ENCODE measurements at places on chromosomes 6 and 20.

DNA sequence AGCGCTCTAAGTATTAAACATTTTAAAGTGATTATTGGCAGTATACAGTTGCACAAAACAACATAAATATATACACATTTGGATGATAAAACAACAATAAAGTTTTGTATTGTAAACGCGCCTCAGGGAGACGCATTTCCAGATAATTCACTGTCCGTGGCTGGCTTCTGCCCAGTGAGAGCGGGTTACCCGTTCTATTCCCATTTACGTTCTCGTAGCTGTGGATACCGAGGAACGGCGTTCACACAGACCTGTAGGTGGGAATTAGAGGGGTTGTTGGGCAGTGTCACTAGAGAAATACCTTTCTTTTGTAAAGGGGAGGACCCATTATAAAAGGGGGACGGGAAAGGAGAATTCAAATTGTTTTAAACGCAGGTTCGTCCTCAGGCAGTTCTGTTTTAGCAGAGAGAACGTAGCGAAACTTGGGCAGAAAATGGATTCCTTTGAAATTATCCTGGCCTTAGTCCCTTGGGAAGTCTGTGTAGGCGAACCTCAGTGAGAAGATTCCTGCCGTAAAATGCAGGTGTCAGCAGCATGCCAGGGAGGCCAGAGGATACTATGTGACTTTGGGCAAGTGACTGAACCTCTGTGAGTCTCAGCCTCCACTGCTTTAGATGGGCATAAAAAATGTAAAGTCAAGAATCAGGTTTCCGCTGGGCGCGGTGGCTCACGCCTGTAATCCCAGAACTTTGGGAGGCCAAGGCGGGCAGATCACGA is 756 bp downstream of the MTG2 start:
- no peak for DNase-seq

GRCh38 chr6:117624869-117625481 is 22.7 kb upstream of the GOPC start:
- no peak for DNase-seq

DNA sequence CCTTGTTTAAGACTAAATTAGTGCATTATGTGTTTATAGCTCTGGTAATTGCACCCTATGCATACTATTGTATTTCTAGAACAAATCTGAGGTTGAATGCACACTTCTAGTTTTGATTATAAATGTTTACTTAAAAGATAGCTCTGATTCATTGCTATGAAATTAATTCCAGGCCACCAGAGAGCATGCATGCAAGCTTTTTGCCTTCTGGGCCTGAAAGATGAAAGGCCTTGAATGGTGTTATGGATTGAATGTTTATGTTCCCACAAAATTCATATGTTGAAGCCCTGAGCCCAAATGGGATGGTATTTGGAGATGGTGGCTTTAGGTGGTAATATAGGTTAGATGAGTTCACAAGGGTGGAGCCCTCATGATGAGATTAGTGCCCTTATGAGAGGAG is 695.0 kb upstream of the MAP3K7 start:
- DNase-seq = no peak

DNA sequence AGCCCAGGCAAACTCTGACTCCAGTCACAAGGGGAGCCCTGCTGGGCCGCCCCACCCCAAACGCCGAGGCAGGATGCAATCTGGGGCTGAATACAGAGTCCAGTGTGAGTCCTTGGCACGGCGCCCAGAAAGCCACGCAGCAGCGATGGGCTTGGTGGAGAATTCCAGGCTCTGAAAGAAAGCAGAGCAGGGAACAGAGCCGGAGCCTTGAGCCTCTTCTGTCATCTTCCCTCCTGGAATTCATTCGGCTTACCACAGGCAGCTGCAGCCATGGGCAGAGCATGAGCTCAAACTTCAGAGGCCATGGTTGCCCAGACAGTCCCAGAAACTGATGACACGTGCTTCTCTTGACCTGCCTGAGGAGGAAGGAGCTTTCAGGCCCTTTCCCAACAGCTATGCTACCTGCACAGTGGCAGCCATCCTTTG is 441.1 kb upstream of the JARID2 start:
- no peak for DNase-seq

DNA sequence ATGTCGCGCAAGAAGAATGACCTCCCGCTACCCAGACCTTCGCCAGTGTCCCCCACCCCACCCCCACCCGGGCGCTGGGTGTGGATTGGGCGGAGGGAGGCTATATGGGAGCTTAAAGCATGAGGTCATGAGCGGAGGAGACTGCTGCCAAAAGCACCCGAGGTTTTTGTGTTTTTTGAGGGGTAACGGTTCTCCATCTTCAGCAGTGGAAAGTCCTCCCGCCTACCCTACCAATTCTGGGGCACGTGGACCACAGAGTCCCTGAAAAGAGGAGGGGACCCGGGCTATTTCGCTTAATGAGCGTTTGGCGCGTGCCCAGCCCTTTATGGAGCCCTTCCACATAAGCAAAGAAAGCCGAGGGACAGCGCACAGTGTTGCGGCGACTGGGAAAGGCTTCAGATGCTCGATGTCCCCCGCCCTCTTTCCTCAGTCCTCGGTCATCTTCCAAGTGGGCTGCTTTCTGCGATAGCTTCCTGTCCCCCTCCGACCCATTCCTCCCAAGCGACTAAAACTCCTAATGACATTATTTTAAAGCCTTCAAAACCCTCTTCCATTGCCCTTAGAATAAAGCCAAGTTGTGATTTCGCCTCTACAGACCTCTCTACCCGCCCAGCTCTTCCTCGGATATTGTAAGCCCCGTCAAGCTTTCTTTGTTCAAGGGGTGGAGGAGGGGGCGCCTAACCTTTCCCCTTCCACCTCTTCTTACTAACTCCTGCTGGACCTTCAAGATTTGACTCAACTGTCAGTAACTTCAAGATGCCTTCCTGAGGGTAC is 2.1 kb upstream of the TRERF1 start:
- no peak for DNase-seq

DNA sequence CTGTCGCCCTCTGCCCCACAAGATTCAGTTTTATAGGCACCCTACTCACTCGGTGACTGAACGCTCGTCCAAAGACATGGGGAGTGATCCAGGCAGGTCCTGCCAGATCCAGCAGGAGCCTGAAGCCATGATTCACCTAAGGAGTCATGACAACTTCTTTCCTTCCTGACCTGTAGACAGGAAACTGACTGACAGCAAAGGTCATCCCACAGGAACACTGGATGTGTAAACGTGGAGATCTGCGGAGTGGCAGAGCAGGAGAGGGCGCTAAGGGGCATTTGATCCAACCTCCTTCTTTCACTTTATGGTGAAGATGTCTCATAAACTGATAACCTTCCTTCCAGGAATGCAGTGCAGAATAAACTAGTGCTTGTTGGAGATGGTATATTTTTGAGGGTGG is 192.2 kb downstream of the GJA10 start:
- DNase-seq = no peak

DNA sequence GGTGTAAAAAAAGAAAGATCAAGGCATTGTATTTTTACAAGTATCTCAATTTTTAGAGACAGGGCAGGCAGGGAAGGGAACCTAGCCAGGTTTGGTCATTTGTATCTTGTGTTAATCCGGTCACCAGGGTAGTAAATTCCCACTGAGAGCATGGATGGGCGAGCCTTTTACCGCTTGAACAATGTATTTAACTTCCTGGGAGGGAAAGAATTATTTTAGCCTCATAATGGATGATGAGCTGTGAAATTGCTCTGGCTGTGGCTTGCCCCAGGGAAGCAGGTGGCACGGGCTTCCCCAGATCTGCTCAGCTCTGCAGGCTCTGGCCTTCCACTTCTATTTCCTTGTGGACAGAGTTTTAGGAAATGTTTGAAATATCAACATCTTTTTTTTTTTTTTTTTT is 72.9 kb downstream of the TOX2 start:
- no peak for DNase-seq

DNA sequence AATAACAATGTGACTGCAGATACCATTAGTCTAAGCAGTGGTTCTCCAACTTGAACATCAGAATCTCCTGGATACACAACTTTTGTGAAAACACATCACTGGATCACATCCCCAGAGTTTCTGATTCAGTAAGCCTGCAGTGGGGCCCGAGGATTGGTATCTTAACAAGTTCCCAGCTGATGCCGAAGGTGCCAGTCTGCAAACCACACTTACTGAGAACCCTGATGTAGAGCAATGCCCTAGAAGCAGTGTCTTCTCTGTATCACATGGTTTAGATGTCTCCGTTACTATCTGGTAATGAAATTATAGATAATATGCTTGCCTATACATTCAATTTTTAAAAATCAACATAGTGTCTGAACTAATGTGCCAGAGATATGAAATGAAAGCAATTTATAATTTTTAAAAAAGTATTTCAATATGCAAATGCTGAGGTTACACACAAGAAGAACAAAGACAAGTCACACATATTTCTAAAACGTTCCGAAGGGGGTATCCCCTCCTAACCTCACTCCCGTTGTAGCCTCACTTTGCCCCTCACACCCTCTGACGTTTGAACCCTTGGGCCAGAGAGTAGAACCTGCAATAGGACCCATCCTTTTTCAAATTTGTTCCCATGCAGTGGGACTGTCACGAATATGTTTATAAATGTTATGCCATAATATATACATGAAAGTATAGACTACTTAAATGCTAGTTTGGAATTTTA is 115.4 kb upstream of the SAMD5 start:
- no peak for DNase-seq

DNA sequence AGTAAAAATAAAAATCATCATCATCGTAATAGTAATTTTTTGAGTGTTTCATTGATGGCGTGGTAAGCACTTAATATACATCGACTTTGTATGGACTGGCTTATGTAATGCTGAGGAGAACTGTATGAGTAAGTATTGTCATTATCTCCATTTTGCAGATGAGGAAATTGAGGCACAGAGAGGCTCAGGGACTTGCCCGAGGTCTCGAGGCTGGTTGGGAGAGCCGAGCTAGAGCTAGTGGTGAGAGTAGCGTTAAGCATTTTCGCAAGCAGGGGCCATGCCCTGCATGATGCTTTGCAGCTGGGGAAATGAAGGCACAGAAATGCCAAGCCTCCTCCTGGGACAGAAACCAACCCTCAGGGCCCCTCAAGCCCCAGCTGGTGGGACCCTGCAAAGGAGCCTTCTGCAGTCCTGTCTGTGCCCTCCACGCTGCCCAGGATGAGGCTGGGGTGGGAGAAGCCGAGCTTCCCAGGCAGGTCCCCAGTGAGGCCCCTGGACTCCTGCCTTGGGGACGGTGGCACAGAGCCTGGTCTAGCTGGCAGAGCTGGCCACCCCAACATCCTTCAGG is 31.1 kb upstream of the STX16 start:
- no peak for DNase-seq

- DNase-seq = no peak
Measured at GRCh38 chr6:32131439-32131948, 1.4 kb upstream of the FKBPL start.

DNA sequence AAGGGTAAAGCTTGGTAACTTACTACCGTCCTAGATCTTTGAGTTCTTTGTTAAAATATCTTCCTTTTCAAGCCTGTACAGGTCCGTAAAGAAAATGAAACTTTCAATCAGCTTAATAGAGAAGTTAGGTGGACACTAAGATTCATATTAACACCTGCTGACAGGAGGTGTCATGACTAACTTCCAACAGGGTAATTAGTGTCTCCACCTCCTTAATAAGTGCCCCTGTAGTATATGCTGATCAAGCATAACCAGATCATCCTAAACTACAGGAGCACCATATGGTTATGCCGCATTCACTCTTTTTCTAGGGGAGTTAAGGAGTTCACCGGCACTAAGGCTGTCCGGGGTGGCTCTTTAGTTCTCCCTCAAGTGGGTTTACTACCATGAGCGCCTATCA is 23.9 kb upstream of the RALGAPA2 start:
- no peak for DNase-seq

GRCh38 chr6:72248621-72249020 is 362.3 kb downstream of the RIMS1 start:
- no peak for DNase-seq

DNA sequence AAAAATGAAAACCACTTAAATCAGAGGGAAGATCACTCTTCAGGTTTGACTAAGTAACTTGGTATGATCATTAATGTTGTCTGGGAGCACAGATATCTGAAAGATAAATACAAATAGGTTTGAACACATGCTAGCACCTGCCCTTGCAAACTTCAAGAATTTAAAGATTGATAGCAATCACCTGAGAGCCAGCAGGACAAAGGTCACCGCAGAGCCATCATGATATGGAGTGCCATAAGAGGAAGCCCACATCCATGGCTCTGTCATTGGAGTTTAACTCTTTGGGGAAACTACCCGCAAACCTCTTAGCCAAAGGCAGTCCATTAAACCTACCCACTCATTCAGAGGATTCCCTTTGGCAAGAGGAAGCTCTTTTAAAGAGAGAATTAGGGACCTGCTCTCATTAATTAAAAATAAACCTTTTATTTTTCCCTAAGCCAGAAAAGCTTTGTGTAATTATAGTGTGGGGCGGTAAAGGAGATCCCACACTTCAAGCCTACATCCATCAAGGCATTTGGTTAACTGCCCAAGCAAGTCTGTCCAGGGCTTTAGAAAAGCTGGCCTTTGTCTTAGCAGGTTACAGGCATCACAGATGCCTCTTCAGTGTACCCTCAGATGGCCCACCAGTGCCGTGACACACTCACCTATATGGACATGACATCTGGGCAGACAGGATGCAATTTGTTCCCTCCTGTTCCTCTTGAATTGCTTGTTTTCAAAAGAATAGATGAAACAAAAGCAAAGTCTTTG is 73.0 kb downstream of the SASH1 start:
- DNase-seq = no peak

DNA sequence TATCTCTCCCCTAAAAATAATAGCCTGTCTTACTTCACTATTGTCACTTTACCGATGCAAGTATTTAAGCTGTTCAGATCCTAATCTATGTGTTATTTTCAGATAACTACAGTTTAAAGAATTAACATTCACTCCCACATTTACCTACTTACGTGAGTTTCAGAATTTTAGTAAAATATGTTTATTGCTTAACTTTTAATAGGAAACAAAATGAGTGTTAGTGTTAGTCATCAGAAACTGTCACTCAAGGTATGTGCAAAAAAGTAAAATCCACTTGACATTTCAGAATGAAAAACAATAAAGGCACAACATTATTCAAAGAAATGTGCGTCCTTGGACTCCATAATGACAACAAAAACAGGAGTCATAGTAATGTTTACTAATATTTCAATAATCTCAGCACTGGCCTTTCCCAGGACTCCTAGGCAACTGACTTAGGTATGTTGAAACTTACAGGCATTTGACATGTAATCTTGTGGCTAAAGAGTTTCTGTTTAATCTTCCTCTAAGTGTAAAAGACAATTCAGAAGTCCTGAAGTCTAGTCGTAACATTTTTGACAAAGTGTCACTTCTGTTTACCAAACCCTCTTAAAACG is 4.5 kb downstream of the ATXN1 start:
- DNase-seq = no peak

DNA sequence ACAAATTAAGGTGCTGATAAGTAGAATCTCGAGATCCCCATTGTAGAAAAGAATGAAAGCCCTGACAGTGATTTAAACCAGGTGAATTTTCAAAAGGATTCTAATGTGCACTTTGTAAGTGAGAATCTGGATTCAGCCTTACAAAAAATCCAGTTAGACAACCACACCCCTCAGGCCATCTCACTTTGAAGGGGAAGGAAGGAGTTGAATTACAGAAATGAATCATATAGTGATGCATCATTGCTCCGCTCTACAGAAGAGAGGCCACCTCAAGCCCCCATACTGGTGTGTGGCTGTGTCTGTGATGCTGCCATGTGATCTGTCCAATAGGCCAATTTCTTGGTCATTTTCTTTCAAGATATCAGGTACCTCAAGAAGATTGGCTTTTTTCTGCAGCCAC is 85.5 kb upstream of the NT5E start:
- DNase-seq = no peak
